ENCODE measurements at places on chromosomes 13 and 19.

DNA sequence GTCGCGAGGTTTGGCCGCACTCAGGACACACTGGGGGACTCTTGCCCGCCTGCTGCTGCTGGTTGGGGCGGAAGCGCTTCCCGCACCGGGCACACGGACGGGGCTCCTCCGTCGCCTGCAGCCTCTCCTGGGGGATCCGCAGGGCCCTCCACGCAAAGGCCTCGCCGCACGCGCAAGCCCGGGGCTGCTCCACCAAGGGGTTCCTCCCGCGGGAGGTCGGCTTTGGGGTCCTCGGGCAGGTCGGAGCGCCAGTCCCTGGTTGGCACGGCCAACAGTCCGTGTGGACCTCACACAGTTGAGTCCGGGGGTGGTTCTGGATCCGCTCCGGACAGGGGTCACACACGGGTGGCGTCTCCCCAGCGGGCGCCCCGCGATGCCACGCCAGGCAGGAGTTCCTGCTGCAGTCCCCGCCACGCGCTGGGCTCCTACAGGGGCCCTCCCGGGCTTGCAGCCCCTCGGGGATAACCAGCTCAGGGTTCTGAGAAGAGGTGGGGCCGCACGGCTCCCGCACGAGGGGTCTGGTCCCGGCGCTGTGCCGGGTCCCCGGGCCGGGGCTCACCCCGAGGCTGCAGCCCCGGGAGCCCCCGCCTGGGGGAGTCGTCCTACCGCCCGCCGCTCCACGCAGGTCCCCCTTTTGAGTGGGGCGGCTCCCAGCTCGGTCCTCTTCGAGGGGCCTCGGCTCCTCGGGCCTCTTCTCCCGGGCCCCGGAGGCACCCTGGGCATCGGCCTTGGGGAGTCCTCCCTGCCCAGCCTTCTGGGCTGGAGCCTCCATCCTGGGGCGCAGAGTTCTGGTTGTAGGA is 6.2 kb upstream of the ZNF497 start:
- no peak for DNase-seq

- DNase-seq = no peak
These were observed 1.2 kb upstream of the SLAIN1 start for GRCh38 chr13:77696006-77696878.

DNA sequence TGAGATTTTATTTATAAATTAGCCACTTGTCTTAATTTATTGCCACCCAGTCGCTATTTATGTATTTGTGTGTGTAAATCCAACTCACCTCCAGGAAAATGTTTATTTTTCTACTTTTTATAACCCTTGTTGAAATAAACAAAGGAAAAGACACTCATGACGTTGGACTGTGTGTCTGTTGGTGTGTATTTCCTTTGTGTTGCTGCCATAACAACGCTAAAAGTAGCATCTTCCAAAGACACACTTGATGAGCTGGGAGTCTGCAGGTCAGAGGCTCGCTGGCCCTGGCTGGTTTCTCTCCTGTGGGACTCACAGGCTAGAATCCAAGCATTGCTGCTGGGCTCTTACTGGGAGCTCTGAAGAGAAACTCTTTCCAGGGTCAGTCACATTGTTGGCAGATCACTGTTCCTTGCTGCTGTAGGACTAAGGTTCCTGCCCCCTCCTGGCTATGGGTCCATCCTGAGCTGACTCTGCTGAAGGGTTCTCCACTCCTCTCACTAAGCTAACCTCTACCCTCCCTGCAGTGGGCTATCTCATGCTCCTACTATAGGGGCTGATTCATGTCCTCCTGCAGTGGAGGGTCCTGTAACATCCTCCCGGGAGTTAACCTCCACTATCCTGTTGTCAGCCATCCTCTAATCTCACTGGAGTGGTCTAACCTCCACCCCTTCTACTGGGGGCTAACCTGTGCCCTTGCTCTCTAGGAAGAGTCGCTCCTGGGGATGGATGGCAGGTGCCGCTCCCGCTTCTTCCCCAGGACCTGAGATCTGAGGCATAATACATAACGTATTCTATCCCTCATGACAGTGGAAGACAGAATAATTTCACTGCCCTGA is 2.1 kb downstream of the IFNL2 start:
- no peak for DNase-seq

DNA sequence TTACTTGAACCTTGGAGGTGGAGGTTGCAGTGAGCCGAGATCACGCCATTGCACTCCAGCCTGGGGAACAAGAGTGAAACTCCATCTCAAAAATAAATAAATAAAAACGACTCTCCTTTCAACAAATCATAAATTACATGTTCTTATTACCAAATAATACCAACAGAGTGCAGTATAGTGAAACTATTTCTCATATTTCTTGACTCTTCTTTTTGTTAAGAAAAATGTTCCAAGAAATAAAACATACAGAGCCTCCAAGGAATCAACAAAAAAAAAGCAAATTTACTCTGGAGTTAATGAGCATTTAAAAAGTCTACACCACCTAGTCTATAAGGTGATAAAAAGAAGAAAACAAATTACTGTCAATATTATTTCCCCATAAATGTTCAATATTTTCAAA is 188.8 kb downstream of the KLF12 start:
- DNase-seq = no peak

GRCh38 chr13:42377640-42378382 is 105.9 kb downstream of the AKAP11 start:
- no peak for DNase-seq

- DNase-seq = no peak
These were observed 151.6 kb downstream of the GPC6 start for GRCh38 chr13:93378184-93378583.

DNA sequence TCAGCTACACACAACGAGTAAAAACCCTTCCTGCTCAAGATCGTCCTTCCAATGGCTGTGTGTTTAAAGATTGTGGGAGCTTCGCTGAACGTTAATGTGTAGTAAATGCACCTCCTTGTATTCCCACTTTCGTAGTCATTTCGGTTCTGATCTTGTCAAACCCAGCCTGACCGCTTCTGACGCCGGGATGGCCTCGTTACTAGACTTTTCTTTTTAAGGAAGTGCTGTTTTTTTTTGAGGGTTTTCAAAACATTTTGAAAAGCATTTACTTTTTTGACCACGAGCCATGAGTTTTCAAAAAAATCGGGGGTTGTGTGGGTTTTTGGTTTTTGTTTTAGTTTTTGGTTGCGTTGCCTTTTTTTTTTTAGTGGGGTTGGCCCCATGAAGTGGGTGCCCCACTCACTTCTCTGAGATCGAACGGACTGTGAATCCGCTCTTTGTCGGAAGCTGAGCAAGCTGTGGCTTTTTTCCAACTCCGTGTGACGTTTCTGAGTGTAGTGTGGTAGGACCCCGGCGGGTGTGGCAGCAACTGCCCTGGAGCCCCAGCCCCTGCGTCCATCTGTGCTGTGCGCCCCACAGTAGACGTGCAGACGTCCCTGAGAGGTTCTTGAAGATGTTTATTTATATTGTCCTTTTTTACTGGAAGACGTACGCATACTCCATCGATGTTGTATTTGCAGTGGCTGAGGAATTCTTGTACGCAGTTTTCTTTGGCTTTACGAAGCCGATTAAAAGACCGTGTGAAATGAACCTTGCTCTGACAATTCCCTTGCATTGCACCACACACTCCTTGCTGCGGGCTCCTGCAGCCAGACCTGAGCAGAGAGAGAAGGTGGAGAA is 2.7 kb upstream of the FAM174C start:
- DNase-seq = no peak

GRCh38 chr19:2135474-2136402 is 15.6 kb downstream of the AP3D1 start:
- DNase-seq = no peak

DNA sequence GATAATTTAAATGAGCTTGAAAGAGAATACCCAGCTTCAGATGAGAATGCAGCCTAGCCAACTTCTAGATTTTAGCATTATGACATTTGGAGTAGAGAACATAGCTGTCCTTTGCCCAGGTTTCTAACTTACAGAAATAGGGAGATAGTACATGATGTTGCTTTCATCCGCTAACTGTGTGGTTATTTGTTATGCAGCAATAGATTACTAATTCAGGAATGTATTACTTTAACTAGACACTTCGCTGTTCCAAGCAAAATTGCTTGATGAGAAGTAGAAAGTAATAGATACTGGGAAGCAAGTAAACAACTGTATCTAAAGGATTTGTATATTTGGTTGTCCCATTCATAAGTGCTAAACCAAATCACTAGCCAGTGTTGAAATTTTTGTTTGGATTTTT is 790.9 kb upstream of the PRR20A start:
- no peak for DNase-seq

DNA sequence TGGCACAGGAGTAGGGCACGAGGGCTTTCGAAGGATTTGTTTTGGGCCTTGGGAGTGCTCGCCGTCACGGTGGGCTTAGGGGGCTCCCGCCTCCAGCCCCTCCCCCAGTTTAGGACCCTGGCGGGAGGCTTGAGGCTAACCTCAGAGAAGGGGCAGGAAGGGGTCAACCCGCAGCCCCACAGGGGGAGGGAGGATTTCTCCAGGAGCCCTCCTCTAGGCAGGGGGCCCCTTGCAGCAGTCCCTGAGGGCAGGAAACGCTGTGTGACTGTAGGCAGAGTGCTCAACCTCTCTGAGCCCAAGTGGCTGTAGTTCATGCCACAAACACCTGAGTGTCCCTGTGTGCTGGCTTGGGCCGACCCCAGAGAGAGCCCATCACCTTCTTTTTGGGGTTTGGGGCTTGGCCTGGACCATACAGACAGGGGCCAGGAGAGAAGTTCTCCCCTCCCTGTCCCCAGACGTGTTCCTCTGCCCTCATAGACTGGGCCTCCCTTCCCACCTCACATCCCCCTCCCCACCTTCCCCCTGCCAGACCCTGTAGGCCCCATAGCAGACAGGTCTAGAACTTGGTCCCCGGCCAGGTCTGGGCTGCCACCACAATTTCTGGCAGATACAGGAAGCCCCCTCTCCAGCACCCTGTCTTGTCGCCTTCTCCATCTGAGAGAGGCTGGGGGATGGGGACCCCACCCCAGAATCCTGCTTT is 8.1 kb downstream of the ISYNA1 start:
- DNase-seq = no peak

GRCh38 chr19:1767464-1767933 is 14.2 kb downstream of the ONECUT3 start:
- peak; percentile 88 for DNase-seq

- peak; percentile 70 for DNase-seq
These were observed 1.1 kb downstream of the PIP5K1C start for GRCh38 chr19:3698974-3699740.

- no peak for DNase-seq
These were observed 11.6 kb downstream of the MAP4K1 start for GRCh38 chr19:38606131-38606530.

All from activated effector memory CD4-positive, alpha-beta T cell treated with anti-CD3 and anti-CD28 coated beads, Interleukin-2, amount 50 U/mL, for 16 hours (primary cell).